GM18507 (cell line): ENCODE measurements at places on chromosomes 12 and 14.

- no peak for DNase-seq
Measured at GRCh38 chr12:44510510-44510909, 365.6 kb downstream of the NELL2 start.

GRCh38 chr14:95137164-95137803 lies 20.0 kb downstream of the DICER1 start:
- DNase-seq, result no peak

GRCh38 chr12:24905431-24905830 lies 43.5 kb downstream of the BCAT1 start:
- no peak for DNase-seq

- peak; percentile 3 for DNase-seq
Measured at GRCh38 chr12:116172224-116172849, 105.2 kb downstream of the MED13L start.

GRCh38 chr12:18262514-18262913 lies 1.2 kb downstream of the PIK3C2G start:
- DNase-seq, result no peak

- DNase-seq, result no peak
Measured at GRCh38 chr12:75706786-75707605, 195.6 kb upstream of the KRR1 start.

DNA sequence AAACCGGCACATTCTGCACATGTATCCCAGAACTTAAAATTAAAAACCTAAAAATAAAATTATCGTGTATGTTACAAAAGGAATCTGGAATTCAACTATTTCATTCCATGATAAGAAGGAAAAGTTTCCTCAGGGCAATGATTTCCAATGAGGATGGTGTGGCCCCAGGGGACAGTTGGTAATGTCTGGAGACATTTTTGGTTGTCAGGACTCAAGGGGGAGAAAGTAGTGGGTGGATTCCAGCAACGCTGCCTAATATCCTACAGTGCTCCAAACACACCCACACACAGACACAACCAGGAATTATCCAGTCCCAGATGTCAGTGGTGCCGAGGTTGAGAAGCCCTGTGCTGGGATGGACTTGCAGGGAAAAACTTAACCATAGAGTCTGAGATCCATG lies 228.3 kb downstream of the TMEM132D start:
- no peak for DNase-seq

DNA sequence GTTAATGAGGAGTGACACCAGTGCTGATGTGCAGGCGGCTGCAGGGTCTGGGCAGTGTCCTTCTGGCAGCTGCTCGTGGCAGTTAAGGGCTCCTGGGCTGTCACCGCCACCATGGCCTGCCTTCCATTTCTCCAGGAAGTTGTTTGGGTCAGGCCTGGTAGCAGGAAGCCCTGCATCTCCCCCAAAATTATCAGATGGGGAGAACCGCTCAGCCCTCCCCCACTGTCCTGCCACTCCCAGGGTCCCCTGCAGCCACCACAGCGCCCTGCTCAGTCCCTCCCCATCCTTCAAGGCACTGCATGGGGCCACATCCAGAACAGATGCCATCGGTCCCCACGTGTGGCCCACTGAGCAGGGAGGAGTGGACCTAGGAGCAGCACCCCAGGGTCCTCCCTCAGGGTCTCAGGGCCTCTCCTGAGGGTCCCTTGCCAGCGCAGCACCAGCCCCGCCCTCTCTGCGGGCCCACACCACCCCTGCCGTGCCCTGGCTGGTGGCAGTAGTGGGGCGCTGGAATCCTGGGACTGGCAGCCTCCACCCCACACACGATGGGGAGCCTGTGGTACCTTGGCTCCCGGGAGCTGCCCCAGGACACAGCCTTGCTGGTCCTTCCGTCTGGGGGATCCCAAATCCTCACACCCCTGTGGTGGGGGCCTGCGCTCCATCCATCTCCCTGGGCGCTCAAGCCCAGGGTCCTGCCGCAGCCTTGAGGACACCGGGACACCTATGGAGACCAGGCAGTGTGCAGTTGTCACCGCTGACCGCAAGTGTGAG lies 10.3 kb upstream of the AMN start:
- no peak for DNase-seq

DNA sequence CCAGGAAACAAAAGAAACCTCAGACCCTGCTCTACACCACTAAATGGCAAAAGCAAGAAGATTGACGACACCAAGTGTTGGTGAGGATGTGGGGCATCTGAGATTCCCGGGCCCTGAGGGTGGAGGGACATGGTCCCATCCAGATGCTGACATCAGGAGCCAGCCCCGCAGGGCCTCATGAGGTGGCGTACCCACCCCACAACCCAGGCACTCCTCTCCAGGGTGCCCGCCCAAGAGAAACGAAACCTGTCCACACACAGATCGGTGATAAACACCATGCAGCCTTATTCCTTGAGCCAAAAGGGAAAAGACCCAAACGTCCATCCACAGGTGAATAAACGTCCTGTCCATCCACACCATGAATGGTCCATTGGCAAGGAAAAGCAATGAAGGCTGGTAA lies 54.8 kb upstream of the C14orf180 start:
- DNase-seq, result no peak

- DNase-seq, result no peak
Measured at GRCh38 chr12:100187068-100187467, 13.5 kb upstream of the ACTR6 start.

DNA sequence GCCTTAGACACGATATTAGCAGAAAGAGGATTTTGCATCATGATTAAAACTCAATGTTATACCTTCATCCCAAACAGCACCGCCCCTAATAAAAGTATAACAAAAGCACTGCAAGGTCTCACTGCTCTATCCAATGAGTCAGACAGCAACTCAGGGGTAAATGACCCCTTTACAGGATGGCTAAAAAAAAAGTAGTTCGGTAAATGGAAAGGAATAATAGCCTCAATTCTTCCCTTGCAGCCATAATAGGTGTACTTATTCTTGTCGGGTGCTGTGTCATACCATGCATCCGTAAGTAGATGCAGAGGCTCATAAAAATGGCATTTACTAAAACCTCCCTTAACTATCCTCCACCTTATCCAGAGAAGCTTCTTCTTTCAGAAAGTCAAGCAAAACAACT lies 53.9 kb upstream of the AP4S1 start:
- DNase-seq, result no peak

- no peak for DNase-seq
Measured at GRCh38 chr14:88604212-88604611, 41.4 kb downstream of the ZC3H14 start.

DNA sequence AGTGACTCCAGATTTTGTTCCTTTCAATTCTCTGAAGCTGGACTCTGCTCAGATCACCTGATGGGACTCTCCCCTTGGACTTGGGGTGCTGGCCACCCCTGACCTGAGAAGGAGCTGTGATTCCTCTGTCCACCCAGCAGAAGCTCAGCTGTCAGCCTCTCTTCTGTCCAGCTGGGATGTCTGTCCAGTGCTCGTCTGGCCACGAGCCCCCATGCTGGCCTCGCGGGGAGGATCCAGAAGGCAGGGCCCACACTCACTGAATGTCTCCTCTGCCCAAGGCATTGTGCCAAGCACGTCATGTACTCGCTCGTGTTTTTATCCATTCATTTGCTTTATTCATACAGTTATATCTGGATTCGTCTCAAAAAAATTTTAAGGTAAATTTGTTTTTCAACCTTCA lies 14.2 kb upstream of the SLC24A4 start:
- DNase-seq, result no peak

- DNase-seq, result no peak
Measured at GRCh38 chr14:103480595-103480994, 42.0 kb downstream of the CKB start.

DNA sequence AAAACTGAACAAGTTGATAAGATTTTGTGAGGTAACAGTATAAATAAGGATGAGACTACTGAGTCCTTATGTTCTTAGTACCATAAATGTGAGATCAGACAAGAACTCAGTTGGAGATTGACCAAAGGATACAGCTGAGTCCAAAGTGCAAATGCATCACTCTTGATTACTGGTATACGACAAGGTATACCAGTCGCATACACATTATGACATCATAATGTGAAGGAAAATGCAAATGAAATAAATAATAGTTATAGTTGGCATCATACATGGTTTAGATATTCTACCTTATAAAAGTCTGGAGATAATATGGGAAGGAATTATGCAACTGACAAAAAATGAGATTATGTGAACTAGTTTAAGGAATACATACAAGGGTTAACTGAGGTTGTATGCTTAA lies 476.3 kb upstream of the STXBP6 start:
- DNase-seq, result no peak

GRCh38 chr14:41607966-41608663 lies 1.4 kb downstream of the LRFN5 start:
- no peak for DNase-seq

DNA sequence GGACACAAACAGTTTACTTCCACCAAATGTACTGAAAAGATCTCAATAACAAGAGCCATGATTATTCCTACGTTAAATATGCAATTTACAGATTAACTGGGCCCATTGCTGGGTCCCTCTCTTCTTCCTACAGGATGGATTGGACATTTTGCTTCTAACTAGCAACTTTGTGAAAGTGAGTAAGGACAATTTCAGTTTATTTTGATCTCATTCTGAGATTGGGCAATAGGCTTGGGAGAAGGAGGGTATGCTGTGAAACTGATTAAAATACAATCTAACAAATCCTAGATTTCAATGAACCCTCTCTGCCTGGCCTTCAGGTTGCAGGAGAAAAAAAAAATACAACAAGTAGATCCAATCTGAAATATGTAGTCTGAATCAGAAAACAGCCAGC lies 121.5 kb downstream of the PRKD1 start:
- DNase-seq, result no peak

DNA sequence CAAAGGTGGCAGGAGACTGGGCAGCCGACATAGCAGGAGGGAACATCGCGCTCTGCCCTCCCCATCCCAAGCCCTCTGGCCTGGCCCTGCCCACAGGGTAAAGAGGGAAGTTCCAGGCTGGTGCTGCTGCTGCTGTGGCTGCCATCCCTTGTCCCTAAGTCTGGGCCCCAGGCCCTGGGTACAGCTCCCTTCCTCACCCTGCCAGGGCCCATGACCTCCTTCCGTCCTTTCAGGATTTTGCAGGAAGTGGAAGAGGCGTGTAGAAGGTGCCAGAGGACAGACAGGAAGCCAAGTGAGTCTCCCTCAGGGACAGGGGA lies 14.7 kb upstream of the NCOR2 start:
- DNase-seq, result no peak

- no peak for DNase-seq
Measured at GRCh38 chr12:94631058-94631457, 19.3 kb downstream of the TMCC3 start.

- DNase-seq, result no peak
Measured at GRCh38 chr12:49365542-49365941, 1.7 kb upstream of the SPATS2 start.

GRCh38 chr12:70660620-70661219 lies 23.5 kb upstream of the PTPRB start:
- DNase-seq, result no peak

- no peak for DNase-seq
Measured at GRCh38 chr14:86796221-86797074, 1196.5 kb downstream of the GALC start.

DNA sequence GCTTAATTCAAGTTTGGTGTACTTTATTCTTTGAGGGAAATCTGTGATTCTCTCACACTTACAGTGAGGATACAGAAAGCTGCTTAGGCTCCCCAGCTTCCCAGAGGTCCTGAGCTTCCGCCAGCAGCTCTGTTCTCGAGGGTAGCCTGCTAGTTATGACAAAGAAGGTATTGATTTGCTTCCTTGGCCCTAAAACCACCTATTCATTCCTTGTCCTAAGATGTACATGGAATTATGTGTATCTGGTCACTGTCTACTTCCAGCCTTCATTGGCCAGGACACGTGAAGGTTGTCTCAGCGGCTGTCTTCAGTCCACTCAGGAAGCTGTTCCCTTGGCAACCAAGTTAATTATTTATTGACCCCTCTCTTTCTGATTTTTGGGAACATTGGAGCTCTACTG lies 55.7 kb downstream of the GALNT8 start:
- DNase-seq, result no peak

DNA sequence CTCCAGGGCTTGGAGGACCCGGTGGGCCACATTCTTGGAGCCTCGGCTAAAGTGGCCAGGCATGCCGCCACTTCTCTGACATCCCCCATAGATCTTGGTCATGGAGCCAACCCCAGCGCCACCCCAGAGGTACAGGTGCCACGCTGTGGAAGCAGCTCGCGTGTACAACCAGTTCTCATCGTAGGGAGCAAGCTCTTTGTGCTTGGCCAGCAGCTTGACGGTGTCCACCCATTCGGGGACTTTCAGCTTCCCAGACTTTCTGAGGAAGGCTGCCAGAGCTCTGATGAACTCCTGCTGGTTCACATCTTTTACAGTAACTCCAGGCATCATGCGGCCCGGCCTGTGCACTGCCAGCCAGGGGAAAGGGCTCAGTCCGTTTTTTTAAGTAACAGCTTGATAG lies 29.3 kb upstream of the EAPP start:
- DNase-seq, result no peak

GRCh38 chr12:80241576-80242273 lies 142.4 kb downstream of the OTOGL start:
- DNase-seq, result no peak

DNA sequence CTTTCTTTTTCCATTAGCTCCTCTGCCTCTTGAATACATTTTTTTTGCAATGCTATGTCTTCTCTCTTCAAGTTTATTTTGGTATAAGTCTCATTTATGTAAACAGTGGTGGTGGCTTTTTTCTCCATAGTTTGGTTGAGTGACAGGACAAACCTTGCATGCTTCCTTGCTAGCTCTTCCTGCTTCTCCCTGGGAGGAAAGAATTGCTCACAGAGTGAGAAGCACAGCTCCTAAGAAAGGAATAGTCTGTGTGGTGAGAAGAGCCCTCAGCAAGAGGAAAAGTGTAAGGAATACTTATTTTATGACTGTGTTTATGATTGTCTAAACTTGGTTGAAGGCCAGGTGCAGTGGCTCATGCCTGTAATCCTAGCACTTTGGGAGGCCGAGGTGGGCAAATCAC lies 11.5 kb downstream of the CCDC175 start:
- no peak for DNase-seq

GRCh38 chr12:22689876-22690275 lies 64.9 kb downstream of the ETNK1 start:
- DNase-seq, result no peak

DNA sequence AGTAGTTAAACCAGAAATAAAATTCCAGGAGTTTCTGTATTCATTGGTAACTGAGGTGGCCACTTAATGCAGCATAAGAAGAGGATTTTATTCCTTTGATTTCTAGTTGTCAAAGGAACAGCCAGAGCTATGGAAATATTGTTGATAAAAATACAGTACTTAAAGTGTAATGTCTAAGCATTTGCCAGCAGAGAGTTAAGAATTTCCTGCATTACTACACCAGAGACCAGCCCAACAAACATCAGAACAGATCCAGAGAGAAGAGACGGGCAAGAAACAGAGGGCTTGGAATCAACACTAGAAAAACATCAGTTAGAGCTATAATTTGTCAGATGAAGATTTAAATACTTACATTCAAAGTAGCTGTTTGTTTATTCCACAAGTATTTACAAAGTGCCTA lies 77.9 kb downstream of the ST8SIA1 start:
- DNase-seq, result no peak
